ENCODE measurements at places on chromosomes 2 and 18.

- no peak for DNase-seq
Observed at GRCh38 chr2:226601881-226602662, 197.5 kb downstream of the IRS1 start.

DNA sequence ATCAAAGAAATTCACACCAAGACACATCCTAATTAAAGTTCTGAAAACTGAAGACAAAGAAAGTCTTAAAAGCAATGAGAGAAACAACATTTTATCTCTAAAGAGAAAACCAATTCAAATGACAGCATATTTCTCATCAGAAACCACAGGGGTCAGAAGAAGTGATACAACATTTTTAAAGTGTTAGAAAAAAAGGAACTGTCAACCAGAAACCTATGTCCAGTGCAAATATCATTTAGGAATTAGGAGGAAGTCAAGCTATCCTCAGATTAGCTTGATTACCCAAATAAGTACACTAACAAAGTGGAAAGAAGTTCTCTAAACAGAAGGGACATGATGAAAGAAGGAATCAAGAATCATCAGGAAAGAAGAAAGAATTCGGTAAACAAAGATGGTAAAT, 59.5 kb upstream of the BCL2L11 start:
- no peak for DNase-seq

DNA sequence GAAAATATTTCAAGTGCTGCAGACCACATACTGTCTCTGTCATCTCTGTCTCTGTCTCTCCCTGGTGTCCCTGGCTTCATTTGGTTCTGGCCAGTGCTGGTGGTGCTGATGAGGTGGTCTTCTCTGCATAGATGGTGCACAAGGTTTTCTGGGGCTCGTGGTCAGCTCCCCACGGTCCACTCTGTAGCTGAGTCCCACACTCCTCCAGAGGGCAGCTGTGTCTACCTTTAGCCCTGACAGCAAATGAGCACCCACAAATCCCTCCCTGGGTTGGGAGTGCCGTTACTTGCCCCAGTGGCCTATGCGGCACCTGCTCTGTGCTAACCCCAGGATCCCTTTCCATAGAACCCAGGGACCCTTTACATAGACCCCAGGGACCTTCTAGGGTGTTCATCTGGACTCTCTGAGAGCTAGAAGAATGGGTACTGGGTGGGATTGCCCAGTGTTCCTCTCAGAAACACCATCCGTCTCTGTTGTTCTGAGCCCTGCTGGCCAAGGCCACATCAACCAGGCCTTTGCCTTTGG, 129.3 kb downstream of the CAPN13 start:
- no peak for DNase-seq

- DNase-seq = no peak
Observed at GRCh38 chr18:41135146-41135545, 819.9 kb upstream of the PIK3C3 start.

GRCh38 chr18:35771172-35771571, 189.6 kb downstream of the GALNT1 start:
- DNase-seq = no peak

DNA sequence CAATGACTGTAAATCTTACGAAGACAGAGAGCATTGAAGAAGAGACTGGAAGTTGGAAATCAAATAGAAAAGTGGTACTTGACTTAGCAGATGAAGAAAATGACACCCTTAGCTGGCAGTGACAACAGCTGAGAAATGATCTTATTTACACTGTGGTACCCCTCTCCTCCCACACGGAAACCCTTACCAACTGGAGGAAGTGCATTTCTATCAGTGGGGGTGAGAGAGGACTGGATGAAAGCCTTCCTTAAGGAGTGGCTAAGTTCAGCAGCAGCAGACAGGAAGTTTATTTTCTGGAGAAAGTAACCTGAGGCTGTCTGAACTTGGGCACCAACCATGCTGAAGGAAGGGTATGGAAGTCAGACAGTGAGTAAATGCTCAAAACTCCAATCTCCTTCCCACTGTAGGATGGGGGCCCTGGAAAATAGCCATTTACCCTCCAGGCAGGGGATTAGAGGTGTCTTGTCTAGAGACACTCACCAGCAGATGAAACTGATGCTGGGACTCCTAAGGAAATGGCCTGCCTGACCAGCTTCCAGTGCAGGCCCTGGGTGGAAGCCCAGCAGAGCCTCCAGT, 160.2 kb upstream of the NCK2 start:
- DNase-seq = no peak

- DNase-seq = no peak
Observed at GRCh38 chr2:219969508-219969907, 342.1 kb downstream of the SLC4A3 start.

GRCh38 chr2:72837171-72837570, 11.3 kb upstream of the EXOC6B start:
- DNase-seq = no peak

- DNase-seq = no peak
Observed at GRCh38 chr18:65423776-65424175, 327.0 kb upstream of the CDH7 start.

- DNase-seq = no peak
Observed at GRCh38 chr2:142236181-142236580, 105.4 kb upstream of the LRP1B start.

GRCh38 chr2:165522719-165523118, 53.2 kb downstream of the CSRNP3 start:
- DNase-seq = no peak

DNA sequence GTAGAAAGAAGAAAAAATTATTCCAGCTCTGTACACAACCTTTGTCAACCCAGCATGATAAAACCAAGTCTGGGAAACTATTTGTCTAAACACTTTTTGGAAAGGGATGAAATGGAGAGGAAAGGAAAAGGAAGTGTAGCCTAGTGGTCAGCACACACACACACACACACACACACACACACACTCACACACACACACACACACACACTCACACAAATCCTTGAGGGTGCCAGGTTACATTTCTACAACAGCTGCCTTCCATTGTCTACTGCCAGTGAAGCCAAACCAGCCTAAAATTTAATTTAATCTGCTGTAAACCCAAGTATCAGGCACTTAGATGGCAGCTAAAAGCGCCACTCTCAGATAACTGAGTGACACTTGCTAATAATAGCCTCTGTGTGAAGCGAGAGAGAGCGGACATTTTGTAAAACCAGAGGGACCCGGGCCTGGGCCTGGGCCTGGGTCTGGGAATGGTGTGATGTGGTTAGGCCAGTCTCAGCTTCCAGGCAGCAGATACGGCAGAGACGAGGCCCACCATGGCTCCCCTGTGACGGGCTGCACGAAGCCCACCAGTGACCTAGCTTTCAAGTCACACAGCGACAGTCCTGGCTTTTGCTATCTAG, 32.4 kb downstream of the BCL11A start:
- DNase-seq = no peak

DNA sequence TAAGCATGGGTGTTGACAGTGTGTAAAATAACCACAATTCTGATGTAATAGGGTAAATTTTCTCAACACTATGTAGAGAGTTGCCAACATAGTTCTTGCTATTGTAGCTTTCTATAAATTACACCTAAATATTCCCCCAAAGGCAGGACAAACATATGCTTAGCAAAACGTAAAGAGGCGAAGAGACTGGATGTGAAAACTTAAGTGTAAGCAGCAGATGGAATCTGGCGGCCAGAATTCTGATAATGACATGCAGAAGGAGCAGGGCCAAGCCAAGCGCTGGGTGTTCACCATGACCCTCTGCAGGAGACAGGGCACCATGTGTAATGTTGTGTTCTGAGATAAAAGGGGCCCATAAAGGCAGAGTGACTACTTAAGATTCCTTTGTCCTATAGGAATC, 105.2 kb upstream of the ZNF521 start:
- DNase-seq = no peak

DNA sequence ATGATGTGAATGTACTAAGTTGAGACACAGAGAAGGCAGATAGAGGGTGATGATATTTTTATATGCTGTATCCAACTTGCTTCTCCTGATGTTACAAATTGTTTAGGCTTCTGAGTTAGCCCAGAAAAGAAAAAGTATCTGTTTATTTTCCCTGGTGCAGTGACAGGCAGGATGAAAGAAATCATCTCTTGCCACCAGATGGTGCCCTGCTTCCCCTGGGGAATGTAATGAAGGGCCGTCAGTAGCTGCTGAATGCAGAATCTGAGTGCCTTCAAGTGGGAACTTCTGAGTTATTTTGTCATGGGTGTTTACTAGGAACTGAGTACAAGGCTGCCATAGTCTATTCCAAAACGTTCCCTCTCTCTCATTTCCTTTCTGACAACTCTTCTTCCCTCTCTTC, 525.6 kb downstream of the MBD2 start:
- no peak for DNase-seq

- no peak for DNase-seq
Observed at GRCh38 chr2:199590321-199591203, 132.8 kb upstream of the SATB2 start.

GRCh38 chr2:10034333-10035052, 8.9 kb upstream of the KLF11 start:
- DNase-seq = no peak

DNA sequence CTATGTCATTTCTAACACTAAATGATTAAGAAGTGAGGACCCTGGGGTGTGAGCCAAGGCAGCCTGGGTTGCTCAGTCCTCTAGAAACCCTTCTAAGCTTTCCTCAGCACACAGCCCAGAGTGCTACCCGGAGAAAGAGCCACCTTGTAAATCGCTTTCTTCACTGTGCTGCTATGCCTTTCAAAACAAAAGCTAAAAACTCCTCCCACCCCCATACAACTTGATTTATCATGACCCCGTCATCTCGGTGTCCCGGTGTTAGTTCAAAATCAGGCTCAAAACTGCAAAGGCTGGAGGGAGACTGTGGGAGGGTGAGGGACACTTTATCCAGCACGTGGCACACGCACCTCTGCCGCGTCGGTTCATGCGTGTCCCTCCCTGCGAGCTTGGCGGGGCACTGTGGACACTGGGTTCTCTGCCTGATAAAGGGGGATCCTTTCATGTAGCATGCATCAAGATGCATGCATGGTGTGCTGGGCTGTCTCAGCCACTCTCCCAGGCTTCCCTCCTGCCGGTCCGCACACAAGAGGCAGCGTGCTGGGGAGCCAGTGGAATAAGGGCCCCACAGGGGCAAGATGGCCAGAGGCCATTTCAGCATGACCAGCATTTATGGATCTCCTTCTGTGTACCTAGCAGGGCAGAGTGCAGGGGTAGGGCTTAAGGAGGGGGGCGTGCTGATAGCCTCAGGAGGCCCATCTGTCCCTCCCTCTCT, 170.4 kb downstream of the SMAD7 start:
- no peak for DNase-seq

- no peak for DNase-seq
Observed at GRCh38 chr2:172680436-172681068, 55.1 kb upstream of the RAPGEF4 start.

GRCh38 chr2:86225581-86225980, 26.3 kb downstream of the MRPL35 start:
- DNase-seq = peak; percentile 37

- no peak for DNase-seq
Observed at GRCh38 chr18:22428672-22429071, 11.0 kb upstream of the CTAGE1 start.

- DNase-seq = no peak
Observed at GRCh38 chr2:122164964-122165363, 409.5 kb downstream of the TSN start.

DNA sequence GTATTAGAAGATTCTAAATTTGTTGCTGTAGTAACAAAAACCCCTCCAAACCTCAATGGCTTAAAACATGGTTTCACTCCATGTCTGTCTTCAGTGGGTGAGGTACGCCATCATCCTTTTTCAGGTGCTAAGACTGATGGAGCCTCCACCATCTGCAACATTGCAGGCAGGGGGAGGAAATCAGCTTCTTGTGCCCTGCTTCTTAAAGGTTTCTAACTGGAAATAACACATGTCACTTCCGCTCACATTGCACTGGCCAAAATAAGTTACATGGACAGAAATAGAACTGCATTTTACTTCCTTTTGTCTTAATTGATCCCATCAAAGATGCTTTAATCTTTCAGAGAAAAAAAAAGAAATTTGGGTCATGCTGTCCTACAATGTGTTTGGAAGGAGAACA, 94.1 kb downstream of the GALNT3 start:
- DNase-seq = no peak

DNA sequence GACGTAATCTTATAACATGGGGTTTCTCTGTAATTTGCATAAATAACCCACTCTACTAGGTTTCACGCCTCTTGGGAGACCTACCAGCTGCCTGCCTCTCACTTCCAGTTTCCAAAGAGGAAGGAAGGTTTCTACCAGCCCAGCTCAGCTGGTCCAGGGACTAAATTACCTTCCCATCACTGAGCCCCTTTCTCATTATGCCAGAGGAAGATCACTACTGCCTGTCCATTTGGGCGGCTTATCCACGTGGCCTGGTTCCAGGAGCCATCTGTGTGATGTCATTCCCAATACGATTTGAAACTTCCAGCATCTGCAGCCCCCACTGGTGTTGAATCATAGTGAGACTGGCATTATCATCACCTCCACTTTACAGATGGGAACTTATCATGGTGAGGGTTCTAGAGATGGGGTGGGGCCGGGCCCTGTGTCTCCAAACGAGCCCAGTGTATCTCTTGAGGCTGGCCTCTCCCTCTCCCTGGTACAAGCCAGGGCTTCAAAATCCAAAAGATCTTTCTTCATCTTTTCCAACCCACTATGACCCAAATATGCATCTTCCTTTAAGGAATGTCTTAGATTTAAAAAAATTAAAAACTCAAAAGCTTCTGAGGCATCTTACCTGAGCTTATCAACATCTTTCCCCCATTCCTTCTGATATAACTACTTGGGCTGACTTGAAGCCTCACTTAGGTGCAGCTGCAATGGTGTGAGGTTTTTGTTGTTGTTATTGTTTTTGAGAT, 140.8 kb downstream of the DDX1 start:
- DNase-seq = no peak

All from activated B cell treated with CpG ODN at 0.5 μM for 24 hours (primary cell).